ENCODE measurements at places on chromosomes 12 and 14.

DNA sequence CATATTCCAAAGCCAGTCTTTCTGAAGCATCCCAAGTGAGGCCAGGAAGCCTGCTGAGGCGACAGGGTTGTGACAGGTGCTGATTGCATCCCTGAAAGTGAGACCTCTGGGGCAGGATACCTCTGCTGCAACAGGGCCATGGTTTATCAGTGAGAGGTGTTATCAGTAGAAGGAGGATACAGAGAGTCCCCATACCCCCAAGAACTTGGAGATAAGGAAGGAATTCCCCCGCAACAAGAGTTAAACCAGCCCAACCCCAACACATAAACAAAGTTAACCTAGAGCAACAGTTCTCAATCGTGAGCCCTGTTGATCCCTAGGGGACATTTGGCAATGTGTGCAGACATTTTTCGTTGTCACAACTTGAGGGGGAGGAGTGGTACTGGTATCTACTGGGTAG lies 233.1 kb upstream of the NOS1 start:
- no peak for DNase-seq

DNA sequence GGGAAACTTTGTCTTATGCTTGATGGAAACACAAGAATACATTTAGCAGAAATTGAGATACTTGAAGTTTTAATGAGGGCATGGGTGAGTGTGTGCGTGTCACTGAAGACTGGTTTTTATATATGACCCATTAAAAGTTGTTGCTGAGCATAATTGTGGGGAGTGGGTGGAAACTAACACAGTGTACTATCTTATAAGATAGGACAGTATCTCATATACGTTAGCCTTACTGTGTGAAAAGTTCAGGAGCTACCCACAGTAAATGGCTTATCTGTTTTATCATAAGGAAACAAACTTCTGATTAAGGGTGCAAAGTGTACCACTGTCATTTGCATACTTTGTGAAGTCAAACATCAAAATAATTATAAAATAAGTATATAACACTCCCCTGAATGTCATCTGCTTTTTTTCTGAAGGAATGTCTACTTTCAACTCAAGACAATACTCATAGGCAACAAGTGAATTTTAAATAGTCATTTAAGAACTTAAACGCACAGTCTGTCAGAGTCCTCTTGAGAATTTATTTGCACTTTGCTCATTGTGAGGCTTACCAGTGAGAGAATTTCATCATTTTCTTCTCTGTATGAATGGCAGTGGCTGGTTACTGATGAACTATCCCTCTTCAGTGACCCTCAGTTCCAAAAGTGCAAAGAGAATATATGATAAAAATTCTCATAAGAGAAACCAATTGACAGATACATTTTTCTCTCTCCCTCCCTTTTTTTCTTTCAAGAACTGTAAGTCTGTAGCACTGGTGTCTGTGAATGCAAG lies 4.2 kb downstream of the PDE3A start:
- DNase-seq = no peak

DNA sequence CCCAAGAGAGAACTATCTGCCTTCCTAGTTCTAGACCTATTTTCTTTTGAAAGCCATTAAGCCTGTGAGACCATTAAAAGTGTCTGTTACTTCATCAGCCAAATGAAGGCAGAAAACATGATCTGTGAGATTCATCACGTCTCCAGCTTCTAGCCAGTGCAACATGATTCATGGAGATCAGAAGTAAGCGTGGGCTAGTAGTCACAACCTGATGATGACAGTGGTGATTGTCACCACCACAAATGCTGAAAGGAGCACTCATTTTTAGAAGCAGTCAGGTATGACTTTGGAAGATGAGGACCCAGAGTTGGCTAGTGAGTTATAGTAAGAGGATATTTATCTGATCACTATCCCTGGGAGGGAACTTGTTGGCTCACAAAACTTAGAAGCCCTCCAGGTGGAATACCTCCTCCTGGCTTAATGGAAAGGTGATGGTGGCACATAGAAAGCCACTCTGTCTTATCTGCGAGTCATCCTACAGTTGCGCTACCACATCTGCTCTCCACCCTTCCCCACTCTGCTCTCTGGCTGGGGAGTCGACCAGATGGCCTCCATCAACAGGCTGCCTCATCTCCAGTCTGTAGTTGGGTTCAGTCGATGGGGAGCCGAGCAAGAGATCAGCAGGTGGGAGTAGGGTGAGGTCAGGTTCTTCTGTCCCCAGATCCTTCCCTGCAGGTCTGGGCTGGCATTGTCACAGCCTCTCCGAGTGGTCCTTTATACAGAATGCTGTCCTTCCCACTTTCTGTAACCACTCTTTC lies 317.6 kb upstream of the FKBP4 start:
- DNase-seq = no peak

- DNase-seq = no peak
Measured at GRCh38 chr12:121446750-121447149, 46.8 kb downstream of the RNF34 start.

GRCh38 chr12:74066476-74066875 lies 471.2 kb upstream of the ATXN7L3B start:
- no peak for DNase-seq

GRCh38 chr14:71716041-71716772 lies 216.0 kb upstream of the RGS6 start:
- DNase-seq = no peak

Measured in amygdala (tissue), 56 donors.